Glutamatergic neuron (in vitro differentiated cells): ENCODE measurements at places on chromosomes 5 and 9. TPM values are rescaled to one million over a fixed set of nuclear protein-coding genes. Genes with fewer than 3 reads are reported as not detected.

DNA sequence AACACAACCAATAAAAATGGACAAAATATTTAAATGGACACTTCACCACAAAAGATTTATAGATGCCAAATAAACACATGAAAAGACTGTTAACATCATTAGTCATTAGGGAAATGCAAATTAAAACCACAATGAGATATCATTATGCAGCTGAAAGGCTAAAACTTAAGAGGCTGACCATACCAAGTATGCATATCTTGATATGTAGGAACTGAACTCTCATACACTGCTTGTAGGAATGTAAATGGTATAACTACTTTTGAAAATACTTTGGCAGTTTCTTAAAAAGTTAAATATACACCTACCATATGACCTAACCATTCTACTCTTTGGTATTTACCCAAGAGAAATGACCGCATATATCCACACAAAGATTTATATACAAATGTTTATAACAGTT is 13.6 kb upstream of the ADAMTS12 start:
- no peak for DNase-seq

DNA sequence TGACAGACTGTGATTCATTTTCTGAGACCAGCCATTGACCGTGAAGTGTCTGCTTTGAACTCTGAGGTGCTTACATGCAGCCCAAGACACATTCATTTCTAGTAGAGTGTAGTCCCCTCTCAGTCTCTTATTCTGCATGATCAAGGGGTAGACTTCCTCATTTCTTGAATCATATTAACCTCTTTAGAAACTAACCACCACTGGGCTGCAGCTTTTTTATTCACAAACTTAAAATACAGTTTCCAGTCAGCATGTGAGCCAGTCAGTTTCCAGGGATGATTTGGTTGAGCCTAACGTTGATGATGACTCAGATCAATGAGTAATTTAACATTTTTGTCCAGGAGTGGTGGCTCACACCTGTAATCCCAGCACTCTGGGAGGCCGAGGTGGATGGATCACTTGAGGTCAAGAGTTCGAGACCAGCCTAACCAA is 59.2 kb downstream of the OTULIN start:
- DNase-seq = no peak

GRCh38 chr5:32443541-32444430 is 754 bp downstream of the ZFR start:
- peak; percentile 64 for DNase-seq

DNA sequence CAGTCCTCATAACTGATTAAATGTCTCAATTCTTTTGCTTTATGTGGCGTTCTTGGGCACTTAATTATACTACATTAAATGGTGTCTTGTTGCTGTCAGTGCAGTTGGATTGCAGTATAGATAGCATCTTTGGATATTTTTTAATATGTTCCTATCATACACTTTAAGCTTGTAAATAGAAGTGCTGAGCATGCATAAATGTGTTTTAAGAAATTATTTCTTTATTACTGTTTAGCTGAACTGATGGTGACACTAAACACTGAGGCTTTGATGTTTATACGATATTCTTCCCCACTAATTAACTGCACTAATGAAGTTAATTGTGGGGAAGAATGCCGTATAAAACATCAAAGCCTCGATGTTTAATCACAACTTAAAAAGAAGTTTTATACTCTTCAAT is 116.6 kb downstream of the TLE4 start:
- DNase-seq = no peak

DNA sequence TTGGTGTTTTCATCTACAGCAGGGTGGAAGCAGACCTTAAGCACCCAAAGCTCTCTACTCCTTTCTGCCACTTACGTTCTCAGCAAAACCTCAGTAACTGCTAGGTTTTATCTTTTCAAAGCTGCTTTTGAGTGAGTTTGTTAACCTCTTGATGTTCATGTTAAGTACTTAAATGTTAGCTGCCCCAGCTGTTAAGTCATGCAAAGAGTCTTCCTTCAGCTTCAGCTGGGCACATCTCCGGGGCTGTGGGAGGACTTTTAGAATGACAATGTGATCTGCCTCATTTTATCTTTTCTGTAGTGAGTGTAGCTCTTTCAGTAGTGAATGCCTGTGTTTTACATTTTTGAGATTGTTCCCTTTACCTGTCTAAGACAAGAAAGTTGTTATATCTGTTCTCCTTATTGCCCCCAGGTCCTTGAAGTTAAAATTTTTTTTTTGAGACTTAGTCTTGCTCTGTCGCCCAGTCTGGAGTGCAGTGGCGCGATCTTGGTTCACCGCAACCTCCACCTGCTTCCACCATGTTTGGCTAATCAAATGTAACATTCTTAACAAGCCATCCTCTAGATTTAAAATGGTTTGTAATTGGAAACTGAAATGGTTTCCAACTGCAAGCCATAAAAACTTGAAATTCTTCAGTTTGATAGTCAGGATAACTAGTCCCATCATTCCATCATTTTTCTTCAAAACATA is 19.6 kb downstream of the KDM4C start:
- DNase-seq = no peak

DNA sequence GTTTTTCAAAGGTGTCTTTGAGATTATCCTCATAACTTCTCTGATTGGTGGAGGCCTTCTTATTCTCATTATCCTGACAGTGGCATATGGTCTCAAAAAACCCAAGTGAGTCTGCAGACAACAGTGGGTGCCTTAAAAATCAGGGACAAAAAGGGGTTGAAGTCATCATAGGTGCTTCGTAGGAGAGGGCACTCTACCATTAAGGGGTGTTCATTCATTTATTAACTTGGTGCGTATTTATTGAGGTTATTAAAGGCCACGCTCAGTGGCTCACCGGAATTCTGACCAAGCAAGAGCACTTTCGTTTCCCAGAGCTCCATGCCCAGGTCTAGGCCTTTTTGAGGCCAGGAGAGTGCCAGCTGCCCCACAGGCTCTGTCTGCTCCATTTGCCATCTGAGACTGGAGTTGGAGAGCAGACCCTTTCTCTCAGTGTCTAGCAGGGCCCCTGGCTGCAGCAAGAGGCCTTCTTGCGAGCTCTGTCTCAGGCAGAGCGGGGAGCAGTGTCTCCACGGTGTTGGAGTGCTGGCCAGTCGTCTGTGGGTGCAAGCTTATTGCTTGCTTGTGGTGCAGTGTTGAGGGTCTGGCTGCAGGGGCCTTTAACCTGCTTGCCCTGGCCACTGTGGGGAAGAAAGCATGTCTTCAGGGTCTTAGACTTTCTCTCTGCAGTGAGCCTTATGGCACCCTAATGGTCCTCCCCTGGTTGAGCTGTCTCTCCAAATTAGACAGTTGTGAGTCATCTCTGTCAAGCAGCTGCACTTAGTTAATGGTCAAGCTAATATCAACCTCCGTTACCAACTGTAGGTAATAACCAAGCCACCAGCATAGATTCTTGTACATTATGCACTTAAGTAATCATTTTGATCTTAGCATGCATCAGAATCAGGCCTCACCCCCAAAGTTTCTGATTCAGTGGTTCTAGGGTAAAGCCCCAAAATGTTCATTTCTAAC is 62.6 kb downstream of the IL31RA start:
- no peak for DNase-seq

- DNase-seq = no peak
Observed at GRCh38 chr5:175246242-175246888, 197.6 kb downstream of the DRD1 start.

DNA sequence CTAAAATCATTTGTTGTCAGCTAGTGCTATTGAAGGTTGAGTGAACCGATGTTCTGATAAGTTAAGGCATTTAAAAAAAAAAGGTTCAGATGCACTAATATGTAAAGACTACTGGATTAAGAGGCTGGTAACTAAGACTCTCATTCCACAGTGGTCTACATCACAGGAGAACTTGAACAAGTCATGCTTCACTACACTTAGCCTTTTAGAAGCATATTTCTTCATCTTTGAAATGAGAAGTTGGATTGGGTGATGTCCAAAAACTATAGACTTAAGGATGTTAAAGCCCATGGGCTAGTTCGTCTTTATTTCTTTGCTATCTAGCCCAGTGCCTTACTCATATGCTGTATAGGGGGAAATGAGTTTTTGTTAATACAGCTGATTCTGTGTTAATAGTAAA is 107.2 kb downstream of the NDUFS4 start:
- DNase-seq = no peak

DNA sequence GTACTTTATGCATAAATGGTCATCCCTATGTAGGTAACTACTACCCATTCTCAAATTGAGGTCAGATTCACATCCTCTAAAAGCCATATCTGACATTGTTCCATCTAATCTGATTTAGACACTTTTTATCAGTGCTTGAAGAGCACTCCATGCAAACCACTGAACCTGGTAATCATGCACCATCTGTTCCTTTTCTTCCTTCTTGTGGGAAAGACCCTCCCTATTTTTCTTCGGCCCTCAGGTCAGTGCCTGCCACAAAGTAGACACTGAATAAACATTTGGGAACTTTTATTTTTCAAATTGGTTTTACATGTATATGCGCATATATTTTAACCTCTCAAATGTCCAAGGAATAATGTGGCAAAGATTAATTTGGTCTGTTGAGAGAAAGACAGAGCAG is 26.0 kb upstream of the PDE4D start:
- no peak for DNase-seq

GRCh38 chr5:41095324-41096101 is 24.4 kb upstream of the MROH2B start:
- no peak for DNase-seq

DNA sequence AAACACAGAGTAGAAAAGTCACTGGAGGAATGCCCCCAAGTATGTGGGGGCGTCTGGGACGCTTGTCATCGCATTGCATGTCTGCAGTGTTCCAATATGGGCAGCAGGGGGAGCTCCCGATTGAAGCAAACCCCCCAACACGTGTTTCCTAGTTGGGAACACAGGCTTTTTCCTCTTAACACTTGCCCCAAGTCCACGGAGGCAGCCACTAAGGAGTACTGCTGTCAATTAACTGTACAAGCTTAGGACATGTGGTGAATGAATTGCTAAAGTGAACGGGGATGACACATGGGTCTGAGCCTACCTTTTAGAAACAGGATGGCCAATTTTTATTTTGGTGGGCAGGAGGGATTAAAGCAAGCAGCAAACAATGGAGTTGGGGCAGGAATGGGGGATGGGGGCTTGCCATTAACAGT is 2.2 kb downstream of the GABRB2 start:
- DNase-seq = peak; percentile 66

GRCh38 chr5:80579050-80579449 is 9.0 kb upstream of the ANKRD34B start:
- no peak for DNase-seq

- DNase-seq = no peak
Observed at GRCh38 chr9:7079051-7079450, 321.3 kb downstream of the KDM4C start.

DNA sequence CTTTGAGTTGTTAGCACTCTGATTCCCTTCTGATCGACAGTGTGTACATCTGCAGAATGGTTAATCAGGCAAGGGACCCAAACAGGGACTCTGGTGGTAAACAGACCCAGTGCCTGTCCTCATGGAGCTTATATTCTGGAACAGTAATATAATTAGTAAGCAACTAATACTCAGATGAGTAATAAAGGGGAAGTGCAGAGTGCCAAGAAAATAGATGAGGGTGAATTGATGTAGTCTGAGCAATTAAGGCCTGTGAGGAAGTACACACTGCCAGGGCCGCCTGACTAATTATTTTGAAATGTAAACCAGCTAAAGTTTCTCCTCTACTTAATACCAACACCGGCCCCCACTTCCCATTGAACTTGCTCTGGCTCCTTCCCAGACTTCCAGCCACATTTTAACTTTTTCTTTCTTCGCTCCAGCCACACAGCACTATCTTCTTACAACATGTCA is 4.2 kb downstream of the DHX29 start:
- no peak for DNase-seq

- no peak for DNase-seq
Observed at GRCh38 chr5:74477761-74478160, 162.8 kb downstream of the ENC1 start.

DNA sequence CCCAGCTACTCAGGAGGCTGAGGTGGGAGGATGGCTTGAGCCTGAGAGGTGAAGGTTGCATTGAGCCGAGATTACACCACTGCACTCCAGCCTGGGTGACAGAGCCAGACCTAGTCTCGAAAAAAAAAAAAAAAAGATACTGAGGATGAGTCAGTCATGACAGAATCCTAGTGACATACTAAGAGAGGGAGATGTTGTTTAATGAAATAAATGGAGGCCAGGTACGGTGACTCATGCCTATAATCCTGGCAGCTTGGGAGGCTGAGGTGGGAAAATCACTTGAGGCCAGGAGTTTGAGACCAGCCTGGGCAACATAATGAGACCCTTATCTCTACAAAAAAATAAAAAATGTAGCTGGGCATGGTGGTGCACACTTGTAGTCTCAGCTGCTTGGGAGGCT is 107.2 kb downstream of the ZFAND5 start:
- DNase-seq = no peak

- DNase-seq = no peak
Observed at GRCh38 chr5:116650964-116651363, 76.3 kb upstream of the SEMA6A start.

DNA sequence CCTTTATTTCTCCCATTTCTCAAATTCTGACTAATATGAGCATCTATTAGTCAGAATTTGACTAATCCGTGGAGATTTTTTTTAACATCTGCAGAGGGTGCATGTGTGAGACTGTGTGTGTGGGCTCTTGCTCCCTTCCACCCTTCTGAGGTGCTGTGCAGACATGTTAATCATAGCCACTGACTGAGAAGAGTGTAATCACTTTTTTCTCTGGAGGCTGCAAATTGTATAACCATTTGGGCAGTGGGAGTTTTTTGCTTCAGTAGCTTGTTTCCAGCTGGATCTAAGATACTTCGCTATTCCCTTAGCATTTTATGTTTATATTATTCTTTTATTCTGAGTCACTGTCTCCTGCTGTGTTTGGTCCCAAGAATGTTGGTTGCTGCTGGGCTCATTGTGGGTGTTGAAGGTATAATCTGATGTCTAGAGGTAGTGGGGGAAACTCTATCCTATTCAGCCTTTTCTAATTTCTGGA is 66.2 kb downstream of the ARHGEF28 start:
- DNase-seq = no peak

GRCh38 chr5:33696411-33696810 is 195.4 kb downstream of the ADAMTS12 start:
- DNase-seq = no peak

GRCh38 chr5:146877783-146878475 is 628 bp downstream of the PPP2R2B start:
- peak; percentile 62 for DNase-seq

Gene STPG3
- total RNA-seq = not detected

Gene ENG
- not detected for total RNA-seq

Gene KIF24
- 0.78 TPM for total RNA-seq

Gene CER1
- total RNA-seq = 3.0 TPM

Gene FBXW2
- 67.2 TPM for total RNA-seq

Gene EFNA5
- 158 TPM for total RNA-seq

Gene ITK
- total RNA-seq = not detected

Gene ROR2
- total RNA-seq = 51.1 TPM

Gene PDE8B
- total RNA-seq = 1.1 TPM
